ENCODE measurements at places on chromosomes 2 and 18.
A peak's percentile ranks its signal among the peaks of the same experiment; 100 is the strongest.

DNA sequence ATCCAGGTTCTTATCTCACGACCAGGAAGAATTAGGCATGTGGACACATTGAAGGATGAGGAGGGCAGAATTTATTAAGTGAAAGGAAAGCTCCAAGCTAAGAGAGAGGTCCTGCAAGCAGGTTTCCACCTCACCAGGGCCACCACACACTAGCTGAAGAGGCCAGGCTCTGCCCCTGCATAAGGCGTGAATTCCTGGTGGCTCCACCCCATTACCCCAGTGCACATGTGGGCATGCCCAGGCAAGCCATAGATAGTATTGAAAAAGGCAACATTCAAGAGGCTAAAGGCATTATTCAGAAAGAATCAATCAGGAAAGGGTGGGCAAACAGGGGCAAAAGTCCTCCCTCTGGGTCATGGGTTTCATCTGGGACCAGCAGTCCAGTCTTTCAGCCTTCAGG lies 30.9 kb upstream of the GRP start:
- no peak for DNase-seq
- H3K36me3 ChIP-seq, result no peaks in the 10 kb centered on the region
- no peaks in the 10 kb centered on the region for H3K27me3 ChIP-seq
- H3K4me3 ChIP-seq, result no peak overlapping the region
- H3K27ac ChIP-seq, result no peak overlapping the region
- no peaks in the 10 kb centered on the region for H3K4me1 ChIP-seq

GRCh38 chr2:100653449-100654035 lies 90.7 kb downstream of the PDCL3 start:
- no peak overlapping the region for H3K4me3 ChIP-seq
- no peaks in the 10 kb centered on the region for H3K27me3 ChIP-seq
- H3K4me1 ChIP-seq, result no peaks in the 10 kb centered on the region
- DNase-seq, result no peak
- H3K36me3 ChIP-seq, result no peaks in the 10 kb centered on the region
- H3K27ac ChIP-seq, result no peak overlapping the region

- H3K27ac ChIP-seq, result no peak overlapping the region
- H3K4me3 ChIP-seq, result no peak overlapping the region
- no peaks in the 10 kb centered on the region for H3K36me3 ChIP-seq
These were observed 3.6 kb upstream of the PLB1 start for GRCh38 chr2:28492282-28492681.

GRCh38 chr18:48228301-48228715 lies 180.9 kb downstream of the ZBTB7C start:
- no peak for DNase-seq
- H3K4me1 ChIP-seq, result no peaks in the 10 kb centered on the region
- H3K27ac ChIP-seq, result no peak overlapping the region
- H3K4me3 ChIP-seq, result no peak overlapping the region
- H3K36me3 ChIP-seq, result 0 out of 2 replicates have a peak, but pooled peaks cover 2% of the 10 kb centered on the region
- no peaks in the 10 kb centered on the region for H3K27me3 ChIP-seq

GRCh38 chr18:57801761-57802212 lies 1.3 kb downstream of the ATP8B1 start:
- H3K4me3 ChIP-seq, result peak overlapping the region; percentile 49
- no peak overlapping the region for H3K27ac ChIP-seq
- no peak for DNase-seq
- H3K36me3 ChIP-seq, result no peaks in the 10 kb centered on the region
- H3K4me1 ChIP-seq, result peaks cover 1% of the 10 kb centered on the region

GRCh38 chr2:65656160-65656718 lies 223.8 kb upstream of the SPRED2 start:
- H3K4me1 ChIP-seq, result no peaks in the 10 kb centered on the region
- H3K27me3 ChIP-seq, result no peaks in the 10 kb centered on the region
- H3K27ac ChIP-seq, result no peak overlapping the region
- no peaks in the 10 kb centered on the region for H3K36me3 ChIP-seq

GRCh38 chr2:198385856-198386255 lies 581.5 kb downstream of the PLCL1 start:
- no peak overlapping the region for H3K27ac ChIP-seq
- DNase-seq, result no peak
- no peaks in the 10 kb centered on the region for H3K27me3 ChIP-seq
- H3K4me3 ChIP-seq, result no peak overlapping the region
- H3K36me3 ChIP-seq, result no peaks in the 10 kb centered on the region

- no peak for DNase-seq
- H3K36me3 ChIP-seq, result no peaks in the 10 kb centered on the region
- no peaks in the 10 kb centered on the region for H3K4me1 ChIP-seq
- H3K27ac ChIP-seq, result no peak overlapping the region
- no peak overlapping the region for H3K4me3 ChIP-seq
- H3K27me3 ChIP-seq, result no peaks in the 10 kb centered on the region
These were observed 205.0 kb downstream of the RAD51AP2 start for GRCh38 chr2:17313261-17313660.

DNA sequence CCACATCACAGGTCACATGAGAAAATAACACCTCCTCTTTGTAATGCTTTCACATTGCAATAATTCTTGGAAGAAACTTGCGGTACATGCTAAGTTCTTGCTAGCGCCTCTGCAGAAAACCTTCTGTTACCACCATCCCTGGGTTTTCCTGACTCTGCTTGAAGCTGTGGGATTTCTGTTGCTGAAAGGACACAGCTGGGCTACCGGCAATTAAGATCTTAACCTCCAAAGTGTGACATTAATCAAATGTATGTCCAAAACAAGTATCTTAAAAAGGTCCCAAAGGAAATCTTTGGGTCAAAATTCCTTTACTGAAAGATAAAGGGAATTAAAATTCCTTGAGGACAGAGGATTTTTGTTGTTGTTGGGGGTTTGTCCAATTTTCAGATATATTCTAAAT lies 7.5 kb downstream of the CCBE1 start:
- no peak for DNase-seq
- peaks cover 11% of the 10 kb centered on the region for H3K4me1 ChIP-seq
- peaks cover 2% of the 10 kb centered on the region for H3K27me3 ChIP-seq
- H3K36me3 ChIP-seq, result no peaks in the 10 kb centered on the region
- H3K27ac ChIP-seq, result no peak overlapping the region

- peaks cover 6% of the 10 kb centered on the region for H3K4me1 ChIP-seq
- no peak overlapping the region for H3K27ac ChIP-seq
- no peaks in the 10 kb centered on the region for H3K36me3 ChIP-seq
- DNase-seq, result no peak
- H3K27me3 ChIP-seq, result no peaks in the 10 kb centered on the region
These were observed 2.0 kb upstream of the MYO1B start for GRCh38 chr2:191243154-191243553.

DNA sequence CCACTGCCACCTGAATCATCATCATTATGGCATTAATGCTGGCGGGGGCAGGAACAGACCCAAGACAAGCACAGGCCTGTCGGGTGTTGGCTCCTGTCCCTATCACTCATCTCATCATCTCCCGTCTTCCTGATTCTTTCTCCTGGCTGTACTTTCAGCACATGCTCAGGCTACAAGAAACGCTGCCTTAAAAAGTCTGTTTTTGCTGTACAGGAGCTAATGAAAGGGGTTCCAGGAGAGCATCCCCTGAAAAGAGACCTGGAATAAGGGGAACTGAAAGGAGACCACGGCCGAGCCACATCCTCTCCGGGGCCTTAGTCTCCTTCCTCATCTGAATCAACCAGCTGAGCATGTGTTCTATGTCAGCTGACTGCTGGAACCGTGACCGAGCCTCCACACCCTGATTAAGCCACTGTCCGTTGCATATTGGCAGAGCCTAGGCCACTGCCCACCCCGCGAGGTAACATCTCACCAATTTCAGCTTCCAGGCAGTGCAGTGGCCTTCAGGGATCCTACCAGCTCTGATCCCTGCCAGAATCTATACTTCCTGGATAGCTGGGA lies 62.6 kb downstream of the DNMT3A start:
- peaks cover 11% of the 10 kb centered on the region for H3K4me1 ChIP-seq
- no peaks in the 10 kb centered on the region for H3K27me3 ChIP-seq
- no peak overlapping the region for H3K4me3 ChIP-seq
- no peak overlapping the region for H3K27ac ChIP-seq
- DNase-seq, result no peak

DNA sequence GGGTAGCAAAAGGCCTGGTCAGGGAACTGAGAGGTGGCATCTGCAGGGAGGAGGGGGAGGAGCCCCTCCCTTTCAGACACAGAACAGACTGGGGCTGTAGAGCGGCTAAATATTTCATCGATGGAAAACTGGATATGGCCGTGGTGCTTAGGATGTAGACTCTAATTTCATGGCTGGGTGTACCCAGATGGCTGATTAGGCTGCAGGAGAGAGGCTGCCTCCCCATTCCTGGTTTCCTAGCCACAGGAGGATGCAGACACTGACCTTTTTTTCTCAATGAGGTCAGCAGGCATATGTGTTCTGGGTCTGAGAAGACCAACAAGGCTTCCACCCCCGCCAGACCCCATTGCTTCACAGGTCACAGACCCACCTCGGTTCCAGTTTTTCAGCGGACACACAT lies 79.3 kb upstream of the STPG4 start:
- no peak overlapping the region for H3K27ac ChIP-seq
- peaks cover 5% of the 10 kb centered on the region for H3K4me1 ChIP-seq
- no peaks in the 10 kb centered on the region for H3K27me3 ChIP-seq
- H3K36me3 ChIP-seq, result no peaks in the 10 kb centered on the region
- no peak overlapping the region for H3K4me3 ChIP-seq

DNA sequence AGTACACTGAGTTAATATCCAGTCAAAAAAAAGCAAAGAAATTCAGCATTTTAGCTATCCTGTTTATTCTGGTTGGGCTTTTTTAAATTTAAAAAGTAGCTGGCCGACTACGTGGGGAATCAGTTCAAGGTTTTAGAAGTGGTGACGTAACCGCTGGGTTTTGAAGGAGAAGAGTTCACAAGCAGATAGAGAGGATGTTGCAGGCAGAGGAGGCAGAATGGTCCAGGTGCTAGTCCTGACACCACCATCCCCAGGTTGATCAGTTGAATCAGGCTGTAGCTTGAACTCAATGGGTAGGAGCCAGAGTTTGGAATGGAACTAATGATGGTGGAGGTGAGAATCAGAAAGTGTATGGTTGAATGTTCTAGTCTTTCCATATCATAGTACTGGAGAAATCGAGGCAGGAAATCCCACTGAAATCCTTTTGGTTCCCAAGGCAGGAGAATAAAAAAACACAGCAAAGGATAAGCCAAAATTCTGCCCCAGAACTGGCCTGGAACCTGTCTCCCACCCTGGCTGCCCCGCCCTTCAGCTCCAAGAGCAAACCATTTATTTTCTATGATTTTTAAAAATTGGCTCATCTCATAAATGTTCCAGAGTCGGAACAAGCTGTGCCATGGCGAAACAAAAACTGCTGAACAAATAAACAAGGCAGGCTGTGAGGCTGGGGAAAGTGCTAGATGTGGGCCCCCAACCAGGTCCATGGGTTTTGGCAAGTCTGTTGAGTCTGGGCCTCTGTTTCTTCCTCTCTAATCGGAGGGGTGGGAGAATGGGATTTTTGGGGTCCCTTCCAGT lies 44.0 kb downstream of the SLC4A1AP start:
- no peak overlapping the region for H3K4me3 ChIP-seq
- no peaks in the 10 kb centered on the region for H3K4me1 ChIP-seq
- no peaks in the 10 kb centered on the region for H3K36me3 ChIP-seq

- H3K27me3 ChIP-seq, result no peaks in the 10 kb centered on the region
- no peak overlapping the region for H3K4me3 ChIP-seq
- H3K27ac ChIP-seq, result no peak overlapping the region
- DNase-seq, result no peak
These were observed 41.5 kb upstream of the MCFD2 start for GRCh38 chr2:46956981-46957531.

DNA sequence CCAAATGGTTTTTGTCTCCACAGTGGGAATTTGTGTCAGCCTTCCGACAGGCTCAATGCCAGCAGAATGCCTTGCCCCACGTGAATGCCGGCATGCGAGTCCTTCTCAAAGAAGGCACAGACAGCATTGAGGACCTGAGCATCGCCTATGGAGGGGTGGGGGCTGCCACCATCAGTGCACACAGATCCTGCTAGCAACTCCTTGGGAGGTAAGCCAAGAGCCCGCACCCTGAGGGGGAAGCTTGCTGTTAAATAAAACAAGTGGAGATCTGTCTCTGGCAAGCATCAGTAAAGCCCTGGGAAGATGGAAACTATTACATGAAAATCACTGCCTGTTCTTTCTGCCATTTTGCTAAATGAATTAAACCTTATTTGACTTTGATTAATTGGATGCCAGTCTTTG lies 67.5 kb upstream of the BZW1 start:
- H3K4me1 ChIP-seq, result peaks cover 2% of the 10 kb centered on the region
- no peak overlapping the region for H3K27ac ChIP-seq
- H3K27me3 ChIP-seq, result no peaks in the 10 kb centered on the region
- DNase-seq, result no peak

DNA sequence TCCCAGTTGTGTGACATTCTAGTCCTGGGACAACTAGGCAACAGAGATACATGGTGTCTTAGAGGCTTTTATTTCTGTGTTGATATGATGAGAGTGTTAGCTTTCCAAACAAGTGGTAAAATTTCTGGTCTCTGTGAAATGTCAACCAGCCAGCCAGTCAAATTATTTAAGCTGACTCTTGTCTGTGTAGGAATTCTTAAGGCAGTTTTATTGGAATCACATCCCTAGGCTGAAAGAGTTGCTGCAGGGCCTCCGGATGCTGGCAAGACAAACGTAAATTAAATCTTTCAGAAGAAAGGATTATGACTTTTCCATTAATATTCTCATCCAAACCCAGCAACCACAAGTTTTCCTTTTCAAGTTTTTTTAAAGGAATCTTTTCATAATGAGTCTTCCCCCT lies 44.6 kb downstream of the SERPINB7 start:
- H3K27me3 ChIP-seq, result no peaks in the 10 kb centered on the region
- no peaks in the 10 kb centered on the region for H3K36me3 ChIP-seq
- H3K27ac ChIP-seq, result no peak overlapping the region
- DNase-seq, result no peak
- H3K4me1 ChIP-seq, result no peaks in the 10 kb centered on the region

DNA sequence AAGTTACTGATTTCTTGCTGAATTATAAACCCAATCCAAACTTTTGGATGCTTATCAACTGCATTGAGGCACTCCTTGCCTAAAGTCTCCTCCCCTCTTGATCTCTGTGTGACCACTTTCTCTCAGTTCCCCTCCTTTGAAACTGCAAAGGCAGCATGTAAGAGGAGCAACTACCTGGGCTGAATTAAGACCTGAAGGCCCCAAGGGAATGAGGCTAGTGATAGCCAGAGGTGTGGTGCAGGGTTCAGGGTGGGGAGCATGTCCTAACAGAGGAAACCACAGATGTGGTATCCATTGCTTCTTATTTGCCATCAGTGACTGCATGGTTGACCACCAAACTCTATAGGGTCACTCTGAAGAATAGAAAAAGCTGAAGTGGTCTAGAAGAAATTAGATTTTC lies 557.9 kb downstream of the TNS1 start:
- H3K27me3 ChIP-seq, result no peaks in the 10 kb centered on the region
- no peaks in the 10 kb centered on the region for H3K4me1 ChIP-seq
- H3K36me3 ChIP-seq, result no peaks in the 10 kb centered on the region
- H3K27ac ChIP-seq, result no peak overlapping the region
- H3K4me3 ChIP-seq, result no peak overlapping the region
- no peak for DNase-seq
